Fibroblast of the aortic adventitia (primary cell): ENCODE measurements at places on chromosomes 13 and 19.
A peak's percentile ranks its signal among the peaks of the same experiment; 100 is the strongest.

GRCh38 chr19:16069813-16070365 is 6.4 kb upstream of the TPM4 start:
- no peak for DNase-seq

DNA sequence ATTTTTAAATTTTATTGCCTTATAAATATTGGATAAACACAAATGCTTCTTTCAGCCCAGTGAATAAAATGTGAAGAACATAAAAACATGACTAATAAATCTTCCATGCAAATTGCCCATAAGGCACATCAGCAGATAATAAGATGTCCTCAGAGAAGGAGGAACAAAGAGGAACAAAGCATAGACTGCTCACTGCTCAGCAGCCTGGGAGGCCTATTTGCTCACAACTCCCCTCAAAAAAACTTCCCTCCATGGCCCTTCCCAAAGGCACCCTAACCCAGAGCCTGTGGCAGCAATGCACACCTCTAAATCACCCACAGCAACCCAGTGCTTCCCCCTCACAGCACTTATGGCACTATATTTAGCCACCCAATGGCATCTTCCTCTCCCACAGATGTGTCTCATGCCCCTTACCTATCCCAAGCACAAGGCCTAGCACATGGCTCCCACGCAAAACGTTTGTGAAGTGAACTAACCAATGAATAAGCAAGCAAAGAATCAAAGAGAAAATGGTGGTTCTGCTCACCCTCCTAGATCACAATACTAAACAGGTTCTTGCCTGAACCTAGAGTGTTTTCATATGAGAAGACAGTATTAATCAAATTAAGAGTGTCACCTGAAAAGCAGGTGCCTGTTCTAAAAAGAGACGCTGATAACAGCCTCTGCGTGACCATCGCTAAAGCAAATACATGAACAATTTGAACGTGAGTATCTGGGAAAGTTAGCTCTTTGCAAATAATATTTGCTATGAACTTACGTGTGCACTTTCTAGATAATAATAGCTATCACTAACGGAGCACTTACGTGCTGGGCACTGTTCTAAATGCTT is 96.9 kb downstream of the TBC1D4 start:
- no peak for DNase-seq

DNA sequence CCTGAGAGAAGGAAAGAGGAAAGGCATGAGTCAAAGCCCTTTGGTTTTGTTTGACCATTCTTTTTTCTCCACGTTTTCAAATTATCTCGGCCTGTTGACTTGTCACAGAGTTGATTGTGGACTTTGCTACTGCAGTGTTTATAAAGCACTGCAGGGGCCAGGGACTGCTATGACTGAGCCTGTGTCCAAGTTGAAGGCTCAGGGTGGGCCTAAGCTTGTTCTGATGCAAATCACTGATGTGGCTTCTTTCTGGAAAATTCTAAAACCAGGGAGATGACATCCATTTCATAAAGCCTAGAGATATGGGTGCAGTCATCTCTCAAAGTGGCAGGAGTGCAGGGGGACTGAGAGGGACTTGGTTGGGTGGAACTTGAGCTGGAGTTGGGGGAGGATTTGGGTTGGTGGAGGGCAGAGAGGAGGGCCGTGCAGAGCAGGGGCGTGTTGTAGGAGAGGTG is 1.2 kb upstream of the CXCL17 start:
- DNase-seq = no peak

- no peak for DNase-seq
Observed at GRCh38 chr19:16261584-16262368, 62.9 kb upstream of the KLF2 start.

DNA sequence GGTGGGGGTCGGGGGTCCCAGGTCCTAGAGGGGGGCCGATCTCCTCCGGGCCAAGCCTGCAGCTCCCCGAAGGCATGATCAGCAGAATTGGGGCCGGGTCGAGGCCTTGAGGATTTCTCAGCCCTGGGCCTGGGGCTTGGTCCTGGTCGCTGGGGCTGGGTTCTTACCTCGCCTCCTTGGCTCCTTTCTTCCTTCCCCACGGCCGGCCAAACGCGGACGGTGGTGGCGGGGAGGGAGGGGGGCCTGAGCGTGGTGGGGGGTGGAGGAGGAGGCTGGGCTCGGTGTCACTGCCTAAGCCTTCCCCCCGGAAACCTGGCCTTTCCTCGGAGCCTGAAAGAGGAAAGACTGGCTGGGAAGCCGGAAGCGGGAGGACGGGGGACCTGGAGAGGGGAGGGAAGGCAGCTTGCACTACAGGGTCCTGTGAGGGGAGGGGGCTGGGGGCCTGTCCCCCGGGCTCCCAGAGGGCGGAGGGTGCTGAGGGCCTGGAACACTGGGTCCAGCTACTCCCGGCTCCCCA is at the start of gene ZNF579:
ZNF579 (minus strand) TSS at position 221 of the 517 bp plus-strand sequence. CDS start 1,209 bp downstream, outside the sequence.
- peak; percentile 93 for DNase-seq

- no peak for DNase-seq
Observed at GRCh38 chr13:73940098-73940497, 194.1 kb downstream of the KLF12 start.

- DNase-seq = no peak
Observed at GRCh38 chr13:113550453-113550852, 34.1 kb upstream of the TFDP1 start.

DNA sequence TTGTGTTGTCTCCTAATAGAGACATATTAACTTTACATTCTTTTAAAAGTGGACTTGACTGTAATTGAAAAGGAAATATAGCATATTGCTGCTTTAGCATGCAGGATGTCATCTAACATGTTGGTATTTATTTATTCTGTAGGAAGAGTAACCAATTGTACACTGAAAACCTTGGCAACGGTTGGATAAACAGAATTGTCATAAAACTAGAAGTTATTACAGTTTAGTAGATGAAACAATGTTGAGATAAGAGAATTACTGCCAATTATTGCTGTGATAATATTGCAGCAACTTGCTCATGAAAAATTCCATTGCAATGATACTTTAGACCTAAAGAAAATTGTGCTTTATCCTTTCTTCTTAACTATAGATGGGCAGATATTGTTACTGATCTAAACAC is 7.6 kb upstream of the ERCC5 start:
- DNase-seq = no peak

DNA sequence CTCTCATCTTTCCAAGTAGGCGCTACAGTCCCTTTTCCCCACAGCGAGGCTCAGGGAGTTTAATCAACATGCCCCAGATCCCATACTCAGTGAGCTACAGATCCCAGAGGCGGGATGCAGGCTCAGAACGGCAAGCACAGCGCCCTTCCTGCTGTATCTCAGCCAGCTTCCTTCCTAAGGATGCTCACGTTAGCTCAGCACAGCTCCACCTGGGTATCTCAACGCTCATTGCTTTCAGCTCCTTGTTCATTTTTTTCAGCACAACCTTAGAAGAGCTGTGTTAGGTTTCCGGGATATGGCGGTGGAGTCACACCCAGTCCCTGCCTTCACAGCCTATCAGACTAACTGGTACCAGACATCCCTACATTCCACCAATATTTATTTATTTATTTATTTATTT is 3.1 kb upstream of the MEGF8 start:
- DNase-seq = no peak

DNA sequence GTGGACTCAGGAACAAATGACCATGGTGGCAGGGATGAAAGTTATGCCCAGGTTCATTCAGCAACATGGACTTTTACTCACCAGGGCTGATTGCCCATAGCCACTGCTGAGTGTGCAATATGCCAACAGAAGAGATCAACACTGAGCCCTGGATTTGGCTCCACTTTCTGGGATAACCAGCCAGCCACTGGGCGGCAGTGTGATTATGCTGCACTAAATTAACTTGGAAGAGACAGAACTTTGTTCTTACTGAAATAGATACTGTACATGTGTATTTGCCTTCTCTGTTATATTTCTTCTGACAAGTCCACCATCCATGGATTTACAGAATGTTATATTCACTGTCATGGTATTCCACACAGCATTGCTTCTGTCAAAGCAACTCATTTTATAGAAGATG is 257.4 kb downstream of the TDRD3 start:
- DNase-seq = peak; percentile 45
